Activated naive CD4-positive, alpha-beta T cell treated with anti-CD3 and anti-CD28 coated beads, Interleukin-2, amount 50 U/mL, for 16 hours (primary cell): ENCODE measurements at places on chromosomes 6 and 20.

DNA sequence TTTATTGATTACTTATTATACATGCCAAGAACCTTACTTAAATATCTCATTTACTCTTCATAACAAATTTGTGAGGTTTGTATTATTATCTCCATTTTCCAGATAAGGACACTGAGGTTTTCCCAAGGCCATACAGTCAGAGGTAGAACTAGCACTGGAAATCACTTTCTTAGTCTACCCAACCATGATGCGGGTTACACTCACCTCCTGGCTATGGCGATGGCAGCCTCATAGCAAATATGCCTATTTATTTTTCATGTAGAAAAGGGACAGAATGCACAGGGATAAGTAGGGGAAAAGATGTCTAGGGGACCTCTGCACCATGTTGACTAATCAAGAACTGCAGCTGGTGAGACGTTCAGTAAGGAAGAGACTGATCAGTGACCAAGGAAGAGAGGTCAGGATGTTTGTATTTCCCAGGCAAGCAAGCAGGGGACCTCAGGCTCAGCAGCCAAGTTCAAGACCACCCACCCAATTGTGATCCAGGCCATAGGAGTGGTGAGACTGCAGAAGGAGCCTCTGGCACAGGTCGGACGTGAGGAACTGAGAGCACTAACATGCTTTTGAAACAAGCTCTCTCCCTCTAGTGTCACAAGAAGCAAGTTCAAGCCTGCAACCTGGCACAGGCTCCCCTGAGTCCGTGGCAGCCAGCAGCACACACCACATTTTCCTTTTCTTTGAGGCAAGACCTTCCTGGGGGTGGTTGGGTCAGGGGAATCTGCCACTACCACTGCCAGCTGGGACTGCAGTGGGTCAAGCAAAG lies 97.8 kb downstream of the GMPR start:
- DNase-seq, result no peak

- no peak for DNase-seq
Measured at GRCh38 chr20:38147163-38147562, 17.9 kb downstream of the TGM2 start.

GRCh38 chr6:152428126-152428525 lies 209.0 kb downstream of the SYNE1 start:
- no peak for DNase-seq

DNA sequence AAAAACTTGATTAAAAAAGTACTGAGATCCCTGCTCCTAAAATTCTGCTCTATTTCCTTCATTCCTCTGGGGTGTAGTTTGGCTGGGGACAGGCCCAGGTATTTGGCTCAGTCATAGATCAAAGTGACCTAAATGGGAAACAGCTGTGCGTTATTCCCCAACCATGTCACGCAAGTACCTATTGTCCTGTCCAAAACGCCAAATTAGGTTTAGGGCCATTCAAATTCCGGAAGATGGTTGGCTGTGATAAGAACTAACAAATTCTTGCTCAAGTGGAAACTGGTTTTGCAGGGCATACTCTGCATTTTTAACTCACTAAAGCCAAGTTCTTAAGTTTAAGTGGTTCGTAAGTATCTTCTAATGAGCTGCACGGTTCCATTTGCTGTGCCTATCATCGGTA lies 147.6 kb upstream of the TMEM170B start:
- DNase-seq, result no peak

DNA sequence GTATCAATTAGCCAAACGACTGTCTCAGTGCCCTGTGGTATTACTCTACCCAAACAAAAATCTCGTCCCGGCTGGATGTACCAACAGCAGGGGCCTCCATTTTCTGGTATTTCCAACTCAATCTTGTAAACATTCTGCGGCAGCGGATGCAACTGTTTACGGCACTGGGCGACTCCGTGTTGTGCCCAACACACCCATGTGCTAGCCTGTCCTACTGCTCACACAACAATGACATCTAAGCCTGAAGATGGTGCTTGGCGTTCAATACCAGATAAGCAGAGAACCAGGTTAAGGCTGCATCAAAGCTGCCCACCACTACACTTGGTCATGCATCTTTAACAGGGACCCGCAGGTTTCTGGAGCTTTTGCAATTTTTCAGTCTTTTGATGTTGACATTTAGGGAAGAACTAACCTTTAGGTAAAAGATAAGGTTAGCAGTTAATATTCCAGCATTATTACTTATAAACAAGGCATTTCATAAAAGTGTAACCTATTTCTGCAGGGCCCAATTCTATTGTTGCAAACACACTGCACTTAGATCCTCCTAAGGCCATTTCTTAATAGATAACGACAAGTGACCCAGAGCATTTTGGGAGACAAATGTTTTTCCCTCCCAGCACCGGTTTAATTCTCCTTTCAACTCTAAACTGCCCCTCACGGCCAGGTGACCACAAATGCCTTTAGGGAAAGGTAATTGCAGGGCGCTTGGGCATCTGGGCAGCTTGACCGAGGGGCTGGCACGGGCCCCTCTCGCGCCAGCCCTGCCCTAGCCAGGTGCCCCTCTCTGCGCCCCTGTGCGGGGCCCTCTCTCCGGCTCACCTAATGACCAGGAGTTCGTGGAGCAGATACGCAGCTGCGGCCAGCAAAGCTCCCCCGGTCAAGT lies 945 bp downstream of the FAXC start:
- DNase-seq, result no peak

- no peak for DNase-seq
Measured at GRCh38 chr6:91573826-91574416, 987.0 kb upstream of the MAP3K7 start.

DNA sequence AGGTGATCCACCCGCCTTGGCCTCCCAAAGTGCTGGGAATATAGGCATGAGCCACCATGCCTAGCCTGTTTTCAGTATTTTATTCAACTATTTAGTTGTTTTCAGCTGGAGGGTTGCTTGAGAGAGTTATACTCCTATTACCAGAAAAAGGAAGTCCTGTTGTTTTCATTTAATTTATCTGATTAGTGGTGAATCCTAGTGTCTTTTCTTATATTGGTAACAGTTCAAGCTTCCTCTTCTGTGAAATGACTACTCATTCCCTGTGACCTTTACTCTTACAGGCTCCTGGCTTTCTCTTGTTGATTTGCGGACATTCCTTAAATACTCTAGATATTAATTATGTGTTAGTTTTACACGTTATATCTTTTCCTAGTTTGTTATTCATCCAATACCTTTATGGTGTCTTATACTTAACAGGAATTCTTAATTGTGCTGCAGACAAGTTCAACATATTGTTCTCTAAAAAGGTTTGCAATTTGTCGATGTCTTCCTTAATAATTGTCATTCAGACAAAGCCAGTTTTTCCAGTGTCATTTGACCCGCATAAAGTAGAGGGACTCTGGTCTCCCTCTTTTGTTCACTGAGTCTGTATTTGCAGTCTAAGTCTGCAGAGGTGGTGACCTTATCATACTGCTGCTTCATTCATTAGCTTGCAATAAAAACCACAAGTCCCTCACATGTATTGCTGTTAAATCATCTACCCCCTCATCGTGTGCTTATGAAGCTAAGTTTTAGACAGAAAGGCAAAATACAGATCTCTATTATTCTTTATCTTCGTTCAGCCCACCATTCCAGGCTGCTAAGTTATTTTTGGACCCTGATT lies 51.4 kb downstream of the ZBTB9 start:
- no peak for DNase-seq

DNA sequence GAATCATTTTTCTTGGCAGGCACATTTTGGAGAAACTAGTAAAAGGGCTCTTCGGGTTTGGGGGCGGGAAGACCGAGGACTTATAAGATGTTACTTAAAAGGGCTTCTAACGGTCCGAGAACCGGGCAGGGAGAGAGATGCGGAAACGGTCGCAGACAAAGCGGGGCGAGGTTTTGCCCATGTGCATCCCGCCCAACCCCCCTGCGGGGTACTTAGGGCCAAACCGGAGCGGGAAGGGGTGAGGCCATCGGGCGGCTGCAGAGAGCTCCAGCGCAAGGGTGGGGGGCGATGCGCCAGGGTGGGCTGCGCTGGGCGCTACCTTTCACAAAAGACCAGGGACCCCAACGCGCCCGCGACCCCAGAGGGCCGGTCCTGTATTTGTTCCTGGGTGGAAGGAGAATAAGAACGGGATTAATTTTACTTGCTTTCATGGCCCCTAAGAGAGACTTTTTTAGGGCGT lies 616 bp downstream of the TUBB start:
- peak; percentile 75 for DNase-seq

- DNase-seq, result no peak
Measured at GRCh38 chr6:3139090-3139903, 18.0 kb downstream of the TUBB2A start.

DNA sequence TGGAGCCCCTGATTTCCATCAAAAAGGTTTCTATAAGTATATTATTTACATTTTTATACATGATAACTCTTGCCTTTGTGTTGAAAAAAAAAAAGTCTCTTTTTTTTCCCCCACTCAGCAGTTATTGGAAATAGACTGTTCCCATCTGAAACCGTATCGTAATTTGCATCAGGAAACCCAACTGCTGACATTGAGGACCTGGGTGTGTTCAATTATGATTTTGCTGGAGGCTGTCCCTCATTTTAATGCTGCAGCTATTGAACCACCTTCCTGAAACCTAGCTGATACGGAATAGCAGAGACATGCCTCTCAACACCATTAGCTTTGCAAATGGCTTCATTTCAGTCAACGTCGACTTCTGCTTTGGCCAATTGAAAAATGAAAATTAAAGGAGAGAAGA lies 98.9 kb downstream of the ZNF217 start:
- no peak for DNase-seq

DNA sequence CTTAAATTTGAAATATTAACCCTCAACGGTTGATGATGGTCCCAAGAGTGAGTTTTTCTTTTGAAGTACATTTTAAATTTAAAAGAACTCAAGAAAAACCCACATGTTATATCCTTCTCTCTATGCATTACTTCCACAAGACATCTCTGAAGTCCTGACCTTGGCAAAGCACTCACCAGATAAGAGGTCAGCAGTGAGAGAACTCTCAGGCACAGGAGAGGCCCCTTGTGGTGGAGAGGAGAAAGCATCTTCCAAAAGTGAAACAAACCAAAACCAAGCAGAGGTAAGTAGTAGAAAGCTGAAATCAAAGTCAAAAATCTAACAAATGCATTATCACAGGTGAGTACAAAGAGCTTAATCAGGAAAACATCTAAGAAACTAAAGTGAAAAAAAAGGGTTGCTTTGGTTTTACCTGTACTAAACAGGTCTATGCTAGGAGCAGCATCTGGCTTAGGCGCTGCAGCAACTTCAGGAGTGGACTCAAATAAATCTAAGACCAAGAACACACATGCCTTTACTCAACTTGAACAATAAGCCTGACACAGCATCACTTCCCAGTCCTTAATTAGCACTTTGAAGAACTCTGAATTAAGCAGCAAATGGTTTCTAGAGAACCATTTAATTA lies 80.5 kb downstream of the PRSS35 start:
- no peak for DNase-seq

GRCh38 chr6:150685860-150686259 lies 86.2 kb downstream of the PLEKHG1 start:
- DNase-seq, result peak; percentile 32

- no peak for DNase-seq
Measured at GRCh38 chr6:167703781-167704180, 122.9 kb upstream of the AFDN start.

GRCh38 chr6:150567380-150567779 lies 32.3 kb upstream of the PLEKHG1 start:
- no peak for DNase-seq

GRCh38 chr6:23713211-23713610 lies 412.8 kb upstream of the NRSN1 start:
- DNase-seq, result no peak

GRCh38 chr6:105091140-105091829 lies 88.5 kb downstream of the POPDC3 start:
- DNase-seq, result no peak

- no peak for DNase-seq
Measured at GRCh38 chr20:8213831-8214587, 81.9 kb downstream of the PLCB1 start.
